ENCODE measurements at places on chromosomes 1 and 21. TPM values are rescaled to one million over a fixed set of nuclear protein-coding genes. Genes with fewer than 3 reads are reported as not detected.

DNA sequence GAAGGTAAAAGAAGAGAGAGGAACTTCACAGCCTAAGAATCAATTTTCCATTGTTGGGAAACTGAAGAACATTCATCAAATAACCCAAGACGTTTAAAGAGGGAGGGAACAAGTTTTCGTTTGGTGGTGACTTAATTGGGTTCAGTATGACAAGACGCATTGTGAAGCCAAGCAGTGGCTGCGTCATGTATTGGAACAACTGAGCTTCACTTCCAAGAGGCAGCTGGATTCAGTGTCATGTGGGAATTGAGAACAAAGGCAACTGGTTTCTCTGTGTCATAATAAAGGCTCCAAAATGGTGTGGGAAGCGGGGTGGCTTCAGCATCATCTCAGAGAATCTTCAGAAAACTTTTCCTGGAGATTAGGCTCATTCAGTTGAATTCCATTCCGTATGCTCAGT is 29.8 kb upstream of the RC3H1 start:
- no peak for DNase-seq

DNA sequence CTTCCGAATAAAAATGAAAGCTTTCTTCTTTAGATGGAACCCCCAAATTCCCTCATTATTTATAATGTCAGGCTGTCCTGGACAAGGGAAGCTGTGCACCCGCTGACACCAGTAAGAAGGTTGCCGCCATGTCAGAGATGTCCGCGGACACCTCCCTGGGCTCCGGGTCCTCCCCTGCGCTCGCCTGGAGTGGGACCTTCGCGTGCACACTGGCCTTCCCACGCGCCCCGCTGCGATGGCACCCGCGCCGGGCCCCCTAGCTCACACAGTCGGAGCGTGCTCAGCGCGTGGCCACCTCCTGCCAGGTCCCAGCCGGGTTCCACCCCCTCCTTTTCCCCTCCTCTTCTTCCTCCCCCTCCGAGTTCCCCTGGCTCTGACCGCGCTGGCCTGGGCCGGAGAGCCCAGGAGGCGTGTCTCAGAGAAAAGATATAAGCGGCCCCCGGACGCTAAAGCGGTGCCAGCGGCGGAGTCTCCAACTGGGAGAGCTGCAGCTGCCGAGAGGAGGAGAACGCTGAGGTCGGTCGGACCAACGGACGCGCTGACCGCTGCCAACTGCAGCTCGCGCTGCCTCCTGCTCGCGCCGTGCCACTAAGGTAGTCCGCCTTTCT is at the start of gene G0S2:
G0S2 (plus strand) TSS at position 456 of the 608 bp plus-strand sequence. CDS start 273 bp downstream, outside the sequence.
- DNase-seq, result no peak

GRCh38 chr1:161299347-161299746 is 10.4 kb downstream of the MPZ start:
- no peak for DNase-seq

DNA sequence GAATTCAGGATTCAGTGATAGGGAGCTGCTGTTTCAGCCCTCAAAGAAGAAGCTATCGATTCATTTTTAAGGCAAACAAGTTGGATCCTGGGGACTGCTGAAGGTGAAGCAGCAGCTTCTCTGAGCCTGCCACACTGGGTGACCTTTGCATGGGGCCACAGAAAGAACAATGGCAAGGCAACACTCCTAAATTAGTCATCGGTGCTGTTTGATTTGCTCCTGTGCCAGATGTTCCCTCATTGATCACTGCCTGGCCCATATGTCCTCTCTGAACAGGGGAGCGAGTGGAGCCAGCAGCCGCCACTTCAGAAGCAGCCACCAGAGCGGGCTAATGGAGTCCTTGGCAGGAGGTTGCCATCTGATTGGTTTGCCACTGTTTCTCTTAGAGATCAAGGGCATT is 391.5 kb downstream of the NTNG1 start:
- no peak for DNase-seq

Gene KRTAP15-1
- not detected for total RNA-seq

Gene SYNC
- not detected for total RNA-seq

Gene DRAXIN
- 0.29 TPM for total RNA-seq

Gene ERG
- total RNA-seq, result not detected

Gene SLAMF9
- total RNA-seq, result not detected

DNA sequence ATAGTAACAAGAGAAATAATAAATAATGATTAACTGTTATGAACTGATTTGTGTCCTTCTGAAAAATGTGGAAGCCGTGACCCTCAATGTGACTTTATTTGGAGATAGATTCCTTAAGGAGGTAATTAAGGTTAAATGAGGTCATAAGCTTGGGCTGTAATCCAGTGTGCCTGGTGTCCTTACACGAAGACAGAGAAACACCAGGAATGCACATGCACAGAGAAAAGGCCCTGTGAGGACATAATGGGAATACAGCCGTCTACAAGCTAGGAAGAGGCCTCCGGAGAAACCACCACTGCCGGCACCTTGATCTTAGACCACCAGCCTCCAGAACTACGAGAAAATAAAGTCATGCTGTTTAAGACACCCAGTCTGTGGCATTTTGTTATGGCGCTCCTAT is 215.9 kb downstream of the NEGR1 start:
- DNase-seq, result no peak
